A673 (cell line): ENCODE measurements at places on chromosomes 1 and 21. TPM values are rescaled to one million over a fixed set of nuclear protein-coding genes. Genes with fewer than 3 reads are reported as not detected.
A peak's percentile ranks its signal among the peaks of the same experiment; 100 is the strongest.

The ACOT11 gene
- total RNA-seq = 5.5 and 5.6 TPM in 2 replicates

The PADI1 gene
- total RNA-seq = 0.56 and 0.72 TPM in 2 replicates

The SLC44A3 gene
- total RNA-seq = not detected in 2 replicates

The S100A8 gene
- total RNA-seq = not detected in 2 replicates

The DCST1 gene
- total RNA-seq = not detected in 2 replicates

The UMODL1 gene
- not detected in 2 replicates for total RNA-seq

The TCHHL1 gene
- total RNA-seq = not detected in 2 replicates

DNA sequence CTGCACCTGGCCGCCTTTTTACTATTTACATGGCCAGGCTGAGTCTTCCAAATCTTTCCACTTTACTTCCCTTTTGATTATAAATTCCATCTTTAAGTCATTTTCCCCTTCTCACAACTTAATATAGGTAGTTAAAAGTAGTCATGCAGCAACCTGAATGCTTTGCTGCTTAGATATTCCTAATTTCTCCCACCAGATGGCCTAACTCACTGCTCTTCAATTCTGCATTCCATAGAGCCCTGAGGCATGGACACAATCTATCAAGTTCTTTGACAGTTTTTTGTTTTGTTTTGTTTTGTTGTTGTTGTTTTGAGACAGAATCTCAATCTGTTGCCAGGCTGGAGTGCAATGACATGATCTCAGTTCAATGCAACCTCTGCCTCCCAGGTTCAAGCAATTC, 21.7 kb upstream of the FAAH start:
- DNase-seq = no peak

DNA sequence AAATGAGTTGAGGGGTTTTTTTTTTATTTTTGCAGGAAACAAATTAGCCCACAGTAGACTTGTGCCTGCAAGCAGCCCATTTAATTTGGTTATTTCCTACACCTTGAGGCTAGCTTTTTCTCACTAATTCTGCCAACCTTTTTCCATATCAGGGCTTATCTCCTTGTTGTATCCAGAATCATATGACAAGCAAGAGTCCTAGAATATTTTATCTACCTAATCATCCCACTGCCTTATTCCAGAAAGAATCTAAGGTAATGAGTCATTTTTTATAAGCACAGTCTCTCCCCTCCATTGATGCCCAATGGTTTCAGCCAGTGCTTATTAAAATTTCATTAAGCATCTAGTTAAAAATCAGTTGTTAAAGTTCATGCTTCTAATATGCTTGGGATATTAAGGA, 324.1 kb downstream of the BARHL2 start:
- DNase-seq = no peak

GRCh38 chr1:205124726-205125125, 2.9 kb upstream of the RBBP5 start:
- DNase-seq = no peak

- no peak for DNase-seq
Observed at GRCh38 chr1:211643324-211644212, 31.9 kb downstream of the NEK2 start.

DNA sequence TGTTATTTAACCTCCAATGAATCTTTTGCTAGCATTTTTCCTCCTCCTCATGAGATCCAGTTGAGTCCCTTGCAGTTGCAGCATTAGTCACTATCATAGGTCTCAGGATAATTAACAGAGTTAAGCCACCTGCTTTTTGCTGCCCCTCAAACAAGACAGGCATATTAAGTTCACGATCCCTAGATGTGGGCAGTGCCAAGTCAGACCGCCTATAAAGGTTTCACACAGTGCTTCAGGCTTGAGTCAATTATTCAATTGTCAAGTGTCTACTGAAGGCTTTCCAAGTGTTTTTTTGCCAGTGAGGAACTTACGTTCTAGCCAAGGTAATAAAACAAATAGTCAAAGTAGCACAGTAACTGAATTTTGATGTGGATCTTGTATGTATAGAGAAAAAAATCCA, 175.0 kb downstream of the DAB1 start:
- DNase-seq = no peak

DNA sequence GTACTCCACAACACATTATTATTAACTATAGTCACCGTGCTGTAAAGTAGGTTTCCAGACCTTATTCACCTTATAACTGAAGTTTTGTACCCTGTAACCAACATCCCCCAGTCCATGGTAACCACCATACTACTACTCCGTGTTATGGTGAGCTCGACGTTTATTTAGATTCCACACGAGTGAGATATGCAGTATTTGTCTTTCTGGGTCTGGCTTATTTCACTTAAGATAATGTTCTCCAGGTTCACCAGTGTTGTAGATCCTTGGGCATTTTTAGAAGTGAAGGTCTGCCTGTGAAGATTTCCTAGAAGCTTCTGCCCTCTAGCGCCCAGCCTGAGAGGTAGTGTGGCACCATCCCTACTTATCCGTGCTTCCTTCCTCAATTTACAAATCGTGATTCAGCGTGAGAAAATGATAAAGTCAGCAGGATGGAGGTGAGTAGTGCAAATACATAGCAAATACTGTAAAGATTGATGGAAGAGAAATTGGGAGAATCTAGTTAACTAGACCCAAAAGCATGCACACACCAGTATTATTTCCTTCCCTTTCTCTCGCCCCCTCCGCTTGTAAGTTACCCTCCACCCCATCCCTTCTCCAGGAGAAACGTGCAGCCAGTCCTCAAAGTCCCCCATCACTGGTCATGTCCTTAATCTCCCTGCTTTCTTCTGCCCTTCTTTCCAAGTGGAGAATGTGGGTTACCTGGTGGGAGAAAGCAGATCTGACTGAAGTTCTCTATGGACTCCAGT, 36.0 kb upstream of the DISC1 start:
- peak; percentile 76 for DNase-seq

- DNase-seq = peak; percentile 98
Observed at GRCh38 chr1:225923692-225924555, at the start of gene PYCR2. PYCR2 (minus strand) TSS chr1:225924250; CDS start chr1:225924110, 140 bp downstream.

GRCh38 chr1:153470707-153471106, 10.3 kb upstream of the S100A7 start:
- DNase-seq = no peak

DNA sequence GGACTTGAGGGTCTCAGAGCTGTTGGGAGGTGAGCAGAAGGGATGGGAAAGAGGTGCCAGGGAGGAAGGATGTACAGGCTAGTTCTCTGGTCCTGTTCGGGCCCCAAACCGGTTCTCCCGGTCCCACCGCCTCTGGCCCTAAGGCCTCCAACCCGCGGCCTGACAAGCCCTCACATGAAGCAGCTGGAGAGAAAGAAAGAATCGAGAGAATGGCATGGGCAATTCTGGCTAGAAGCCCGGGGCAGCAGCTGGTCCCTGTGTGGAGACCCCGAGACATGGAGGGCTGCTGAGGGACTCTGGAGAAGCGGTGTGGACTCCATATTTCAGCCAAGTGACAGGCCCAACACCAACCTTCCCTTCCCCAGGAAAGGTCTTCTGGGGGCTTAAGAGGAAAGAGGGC, 730 bp downstream of the CDC42SE1 start:
- peak; percentile 25 for DNase-seq

DNA sequence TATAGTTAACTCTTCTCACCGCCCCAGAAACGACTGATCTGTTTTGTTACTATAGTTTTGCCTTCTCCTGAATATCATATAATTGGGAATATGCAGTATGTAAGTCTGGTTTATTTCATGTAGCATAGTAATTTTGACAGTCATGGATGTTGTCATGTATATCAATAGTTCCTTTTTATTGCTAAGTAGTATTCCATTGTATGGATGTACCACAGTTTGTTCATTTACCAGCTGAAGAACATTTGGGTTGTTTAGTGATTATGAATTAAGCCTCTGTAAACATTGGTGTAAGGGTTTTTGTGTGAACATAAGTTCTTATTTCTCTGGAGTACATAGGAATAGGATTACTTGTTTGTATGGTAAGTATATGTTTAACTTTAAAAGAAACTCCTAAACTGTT, 55.5 kb downstream of the ACTL8 start:
- DNase-seq = no peak

GRCh38 chr1:40058097-40058452, 17.5 kb downstream of the CAP1 start:
- DNase-seq = no peak

DNA sequence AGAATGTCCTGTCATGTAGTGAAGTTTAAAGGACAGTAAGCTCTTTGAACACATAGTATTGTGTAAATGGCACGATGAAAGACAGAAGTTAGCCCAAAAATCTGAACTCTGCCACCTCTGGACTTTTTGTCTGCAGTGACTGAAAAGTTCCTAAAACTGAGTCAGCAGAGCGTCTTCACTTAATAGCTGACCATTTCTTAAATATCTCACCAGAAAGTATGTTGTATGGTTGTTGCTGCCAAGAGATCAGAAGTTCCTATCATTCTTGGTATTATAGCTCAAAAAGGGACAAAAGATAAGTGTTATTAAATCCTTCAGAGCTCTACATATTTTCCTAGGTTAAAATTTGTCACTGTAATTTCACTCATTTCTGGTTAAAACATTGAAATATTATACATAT, 1003.0 kb downstream of the TTLL7 start:
- no peak for DNase-seq

DNA sequence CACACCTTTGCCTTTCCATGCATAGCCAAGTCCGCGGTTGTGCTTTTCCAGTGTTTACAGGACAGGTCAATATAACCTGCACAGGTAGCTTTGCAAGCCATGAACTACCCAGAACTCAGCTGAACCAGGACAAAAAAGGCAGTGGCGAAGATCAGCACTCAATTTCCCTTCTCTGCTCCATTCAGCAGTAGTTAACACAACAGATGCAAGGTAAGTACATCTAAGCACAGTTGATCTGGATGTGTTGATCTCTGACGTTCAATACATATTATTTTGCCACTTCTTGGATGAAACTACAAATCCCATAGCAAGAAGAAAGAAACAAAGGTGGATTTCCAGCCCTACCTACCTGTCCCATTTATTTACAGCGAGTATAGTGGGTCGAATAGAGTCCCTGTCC, 146.6 kb upstream of the KRTAP19-8 start:
- no peak for DNase-seq

DNA sequence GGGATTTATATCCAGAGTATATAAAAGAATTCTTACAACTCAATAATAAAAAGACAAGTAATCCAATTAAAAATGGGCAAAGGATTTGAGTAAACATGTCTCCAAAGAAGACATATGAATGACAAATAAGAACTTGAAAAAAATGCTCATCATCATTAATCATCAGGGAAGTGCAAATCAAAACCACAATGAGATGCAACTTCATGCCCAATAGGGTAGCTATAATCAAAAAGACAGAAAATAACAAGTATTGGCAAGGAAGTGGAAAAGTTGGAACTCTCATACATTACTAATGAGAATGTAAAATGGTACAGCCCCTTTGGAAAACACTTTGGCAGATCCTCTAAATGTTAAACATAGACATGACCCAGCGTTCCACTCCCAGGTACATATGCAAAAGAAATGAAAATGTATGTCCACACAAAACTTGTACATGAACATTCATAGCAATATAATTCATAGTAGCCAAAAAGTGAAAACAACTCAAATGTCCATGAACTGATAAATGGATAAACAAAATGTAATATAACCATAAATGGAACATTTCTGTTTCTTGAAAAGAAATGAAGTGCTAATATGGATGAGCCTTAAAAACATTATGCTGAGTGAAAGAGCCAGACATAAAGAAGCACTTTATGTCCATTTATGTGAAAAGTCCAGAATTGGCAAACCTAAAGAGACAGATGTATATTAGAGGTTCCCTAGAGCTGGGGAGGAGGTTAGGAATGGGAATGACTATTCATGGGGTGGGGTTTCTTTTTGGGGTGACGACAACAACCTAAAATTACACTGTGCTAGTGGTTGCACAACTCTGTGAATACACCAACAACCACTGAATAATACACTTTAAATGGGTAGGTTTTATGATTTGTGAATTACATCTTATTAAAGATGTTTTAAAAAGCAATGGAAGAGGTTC, 259.7 kb downstream of the RHOU start:
- no peak for DNase-seq

DNA sequence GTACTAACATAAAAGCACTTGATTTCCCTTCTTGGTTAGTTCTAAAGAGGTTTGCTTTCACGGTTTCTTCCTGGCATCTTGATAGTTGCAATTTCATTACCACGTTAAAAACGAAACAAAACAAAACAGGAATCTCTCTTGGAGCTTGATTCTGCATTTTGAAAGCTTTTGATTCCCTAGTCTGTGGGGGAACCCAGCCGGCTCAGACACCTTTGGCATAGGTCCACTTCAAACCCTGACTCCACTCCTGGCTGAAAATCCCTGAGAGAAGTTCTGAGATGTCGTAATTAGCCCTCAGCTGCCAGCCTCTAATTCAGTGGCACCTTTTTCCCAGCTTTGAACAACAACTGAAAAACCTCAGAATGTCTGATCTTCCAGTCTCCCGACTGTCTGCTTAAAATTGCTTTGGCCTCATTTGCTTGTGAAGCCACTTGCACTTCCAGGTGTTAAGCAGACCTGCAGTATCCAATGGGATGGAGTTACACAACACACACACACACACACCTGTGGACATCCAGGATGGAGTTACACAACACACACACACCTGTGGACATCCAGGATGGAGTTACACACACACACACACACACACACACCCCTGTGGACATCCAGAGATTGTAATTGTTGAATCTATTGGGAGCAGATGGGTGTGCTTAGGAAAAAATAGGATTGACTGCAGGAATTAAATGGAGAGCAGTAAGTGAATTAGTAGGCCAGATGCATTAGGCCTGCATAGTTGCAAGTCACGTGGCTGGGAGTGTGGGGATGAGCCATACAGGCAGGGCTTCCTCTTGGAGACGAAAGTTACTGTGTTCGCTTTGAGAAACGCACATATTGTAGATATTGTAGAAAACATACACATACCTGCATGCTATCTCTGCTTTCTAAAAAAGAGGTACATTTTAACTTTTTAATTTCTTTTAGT, 285.6 kb upstream of the FMN2 start:
- DNase-seq = no peak

GRCh38 chr1:100762461-100762860, 42.9 kb downstream of the VCAM1 start:
- no peak for DNase-seq

DNA sequence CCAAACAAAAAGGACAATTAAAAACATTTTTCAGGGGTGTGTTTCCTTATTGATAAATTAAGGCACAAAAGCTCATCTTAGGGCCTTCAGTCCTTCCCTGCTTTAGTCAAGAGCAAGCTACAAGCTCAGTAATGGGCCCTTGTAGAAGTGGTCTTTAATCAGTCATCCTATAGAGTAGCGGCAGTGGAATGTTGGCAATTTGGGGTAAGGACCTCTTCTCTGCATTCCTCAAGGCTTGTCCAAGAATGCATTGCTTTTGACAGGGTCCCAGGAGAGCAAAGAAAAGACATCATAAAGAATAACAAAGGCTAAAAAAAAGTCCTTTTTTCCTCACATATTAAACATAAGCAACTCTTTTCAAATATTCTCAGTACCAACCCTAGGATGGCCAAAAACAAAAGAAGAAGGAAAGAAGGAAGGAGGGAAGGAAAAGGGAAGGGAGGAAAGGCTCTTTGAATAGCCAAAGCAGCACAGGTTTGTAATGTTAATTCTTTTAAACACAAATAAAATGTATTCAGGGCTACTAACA, 27.3 kb upstream of the CAMK1G start:
- no peak for DNase-seq

- DNase-seq = no peak
Observed at GRCh38 chr1:177360791-177361190, 190.0 kb downstream of the BRINP2 start.
